IPS DF 6.9 (cell line): ENCODE measurements at places on chromosomes 3 and 15.

DNA sequence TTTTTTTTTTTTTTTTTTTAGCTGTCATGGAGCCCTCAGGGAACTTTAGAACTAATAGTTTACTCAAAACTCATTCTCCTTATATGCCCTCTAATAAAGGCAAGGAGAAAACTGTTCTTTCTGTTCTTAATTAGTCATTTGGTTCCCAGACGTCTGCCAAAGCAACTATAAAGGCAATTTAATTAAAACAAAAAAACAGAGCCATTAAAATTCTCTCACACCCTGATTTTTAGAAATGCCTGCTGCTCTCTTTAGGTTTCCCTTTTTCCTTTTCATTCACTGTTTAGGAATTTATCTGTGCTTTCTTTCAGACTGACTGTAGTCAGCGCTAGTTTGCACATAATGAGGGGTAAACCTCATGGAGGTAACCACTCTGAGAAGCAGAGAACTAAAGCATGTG, 463.6 kb upstream of the THRB start:
- DNase-seq, result no peak

DNA sequence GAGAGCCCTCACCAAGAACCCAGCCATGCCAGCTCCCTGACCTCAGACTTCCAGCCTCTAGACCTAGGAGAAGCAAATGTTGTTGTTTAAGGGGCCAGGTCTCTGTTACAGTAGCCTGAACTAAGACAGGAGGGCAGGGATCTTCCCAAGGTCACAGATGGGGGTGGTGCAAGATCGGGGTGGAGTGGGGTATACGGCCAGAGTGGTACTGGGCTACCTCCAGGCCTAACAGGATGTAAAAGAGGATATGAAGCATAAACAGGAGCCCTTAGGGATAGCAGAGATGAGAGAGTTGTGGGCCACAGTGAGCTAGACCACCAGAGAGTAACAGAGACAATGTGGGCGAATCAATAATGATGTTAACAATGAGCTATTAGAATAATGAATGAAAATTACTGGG, 82.9 kb downstream of the TOP2B start:
- no peak for DNase-seq

GRCh38 chr15:74399100-74399499, 31.7 kb upstream of the CYP11A1 start:
- no peak for DNase-seq

GRCh38 chr3:1979961-1980615, 118.6 kb upstream of the CNTN4 start:
- DNase-seq, result no peak

GRCh38 chr15:28942046-28942445, 56.3 kb downstream of the APBA2 start:
- no peak for DNase-seq

DNA sequence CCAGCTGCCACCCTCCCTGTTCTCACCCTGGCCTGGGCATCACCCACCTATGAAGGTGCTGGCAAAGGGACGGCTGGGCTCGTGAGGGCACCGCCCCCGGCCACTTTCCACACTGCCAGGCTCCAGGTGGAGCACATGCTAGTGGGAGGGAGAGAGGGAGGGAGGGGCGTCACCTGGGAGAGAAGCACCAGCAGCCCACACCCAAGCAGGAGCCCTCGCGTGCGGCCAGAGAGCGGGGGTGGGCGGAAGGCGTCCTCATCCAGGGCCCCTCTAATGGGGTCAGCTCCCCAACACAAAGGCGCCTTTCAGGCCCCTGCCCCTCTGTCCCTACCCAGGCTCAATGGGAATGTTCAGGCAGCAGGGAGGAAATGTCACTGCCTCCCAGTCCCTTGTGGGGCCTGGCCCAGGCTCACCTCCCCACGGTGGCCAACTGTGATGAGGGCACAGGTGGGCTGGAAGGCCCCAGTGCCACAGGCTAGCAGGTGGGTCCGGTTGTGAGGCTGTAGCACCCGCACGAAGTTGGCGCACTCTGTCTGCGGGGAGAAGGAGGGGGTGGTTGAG, 3.1 kb downstream of the SEMA3G start:
- no peak for DNase-seq
